ENCODE measurements at places on chromosomes 13 and 19. TPM values are rescaled to one million over a fixed set of nuclear protein-coding genes. Genes with fewer than 3 reads are reported as not detected.

CBARP gene
- 0.88 TPM for total RNA-seq

CAMSAP3 gene
- total RNA-seq: not detected

ICAM4 gene
- total RNA-seq: 0.24 TPM

OR10H1 gene
- total RNA-seq: not detected

GRCh38 chr13:23792680-23793079, 96.5 kb downstream of the MIPEP start:
- DNase-seq: peak; percentile 11

SLC8A2 gene
- total RNA-seq: not detected

DNA sequence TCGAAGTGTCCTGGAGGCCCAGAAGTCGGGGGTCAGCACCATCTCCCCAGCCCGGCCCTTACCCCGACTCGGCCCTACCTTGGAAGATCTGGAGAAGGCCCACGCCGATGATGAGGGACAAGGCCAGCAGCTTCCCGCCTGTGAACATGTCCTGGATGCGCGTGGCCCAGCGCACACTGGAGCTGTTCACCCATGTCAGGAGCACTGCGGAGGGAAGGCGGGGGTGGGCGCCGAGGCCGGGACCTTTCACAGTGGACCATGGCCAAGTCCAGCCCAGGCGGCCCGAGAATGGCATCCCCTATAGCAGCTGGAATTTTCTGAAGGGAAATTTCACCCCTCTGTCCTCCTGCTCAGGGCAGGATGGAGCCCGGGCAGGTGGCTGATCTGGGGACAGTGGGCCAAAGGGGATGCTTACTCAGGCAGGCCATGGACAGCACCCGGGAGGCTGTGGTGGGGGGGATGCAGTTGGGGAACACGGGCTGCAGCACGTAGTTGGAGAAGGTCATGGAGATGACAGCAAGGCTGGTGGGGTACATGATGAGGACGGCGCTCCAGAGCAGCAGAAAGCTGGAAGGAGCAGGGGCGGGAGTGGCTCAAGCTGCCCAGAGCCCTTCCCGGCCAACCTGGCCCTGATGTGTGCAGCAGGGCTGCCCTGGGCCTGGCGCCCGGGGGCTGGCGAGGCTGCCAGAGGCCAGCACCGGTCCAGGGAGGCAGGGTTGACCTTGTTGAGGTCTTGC, 13.0 kb downstream of the SLC7A10 start:
- no peak for DNase-seq

Measured in RPMI7951 (cell line).